Esophagus squamous epithelium (tissue), 5 donors: ENCODE measurements at places on chromosomes 7 and 10.

- DNase-seq = no peak
Observed at GRCh38 chr10:43943119-43943817, 294.6 kb upstream of the ZNF32 start.

DNA sequence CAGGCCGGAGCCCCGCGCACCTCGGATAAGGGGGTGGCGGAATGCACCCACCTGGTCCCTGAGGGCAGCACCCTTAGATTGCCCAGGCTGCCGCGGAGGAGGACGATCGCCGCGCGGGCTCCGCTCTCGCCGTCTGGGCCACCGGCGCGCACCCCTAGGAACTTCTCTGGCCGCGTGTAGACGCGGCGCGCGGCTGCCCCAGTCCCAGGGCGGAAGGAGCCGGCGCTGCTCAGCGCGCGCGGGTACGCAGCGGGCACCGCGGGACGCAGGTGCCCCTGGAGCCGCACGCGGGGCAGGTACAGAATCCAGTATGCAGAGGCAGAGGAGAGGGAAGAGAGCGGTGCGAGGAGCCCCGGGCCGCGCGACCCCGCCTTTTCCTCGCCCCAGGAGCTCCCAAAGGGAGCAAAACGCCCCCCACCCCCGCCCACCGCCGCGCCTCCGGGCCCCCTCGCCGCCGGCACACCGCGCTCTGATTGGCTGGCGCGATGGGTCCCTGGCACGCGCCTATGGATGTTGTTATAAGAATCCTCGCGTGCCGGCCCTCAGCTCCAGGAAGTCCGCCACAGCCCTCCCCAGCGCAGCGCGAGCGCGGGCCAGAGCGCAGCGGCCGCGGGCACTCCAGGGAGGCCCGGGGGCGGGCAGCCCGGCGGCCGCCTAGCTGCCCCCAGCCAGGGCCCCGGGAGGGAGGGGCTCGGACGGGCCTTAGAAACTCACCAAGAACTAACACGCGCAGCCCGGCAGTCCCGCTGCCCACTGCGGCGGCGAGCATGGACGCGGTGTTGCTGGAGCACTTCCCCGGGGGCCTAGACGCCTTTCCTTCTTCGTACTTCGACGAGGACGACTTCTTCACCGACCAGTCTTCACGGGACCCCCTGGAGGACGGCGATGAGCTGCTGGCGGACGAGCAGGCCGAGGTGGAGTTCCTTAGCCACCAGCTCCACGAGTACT is at the start of gene PTF1A:
PTF1A (plus strand) TSS at position 549 of the 948 bp plus-strand sequence; CDS start at position 768, 219 bp downstream.
- no peak for DNase-seq

- DNase-seq = no peak
Observed at GRCh38 chr7:69545175-69545574, 53.1 kb upstream of the AUTS2 start.

GRCh38 chr7:51013218-51013786 is 230.6 kb upstream of the GRB10 start:
- DNase-seq = no peak
